ENCODE measurements at places on chromosomes 12 and 14.

GRCh38 chr12:23760495-23760894, 189.0 kb downstream of the SOX5 start:
- no peak for DNase-seq

- DNase-seq: no peak
These were observed 25.9 kb downstream of the FOXN3 start for GRCh38 chr14:89391123-89391522.

GRCh38 chr12:91224401-91224800, 41.8 kb upstream of the DCN start:
- no peak for DNase-seq

DNA sequence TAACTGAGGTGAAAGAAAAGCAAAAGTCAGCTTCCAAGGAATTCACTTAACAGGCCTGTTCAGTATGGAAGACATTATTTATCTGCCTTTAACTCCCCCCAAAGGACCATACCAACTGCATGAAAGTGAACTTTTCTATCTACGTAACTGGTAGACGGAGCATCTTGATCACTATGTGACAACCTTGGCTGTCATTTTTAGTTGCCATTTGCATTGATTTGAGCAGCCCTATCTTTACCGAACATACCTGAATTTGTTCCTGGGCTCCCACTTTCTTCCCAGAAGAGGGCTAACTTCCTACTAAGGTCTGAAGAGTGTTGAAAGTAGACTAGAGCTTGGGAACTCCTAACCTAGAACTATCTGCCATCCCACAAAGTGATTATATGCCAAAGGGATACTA, 9.4 kb downstream of the SRSF9 start:
- DNase-seq: no peak

DNA sequence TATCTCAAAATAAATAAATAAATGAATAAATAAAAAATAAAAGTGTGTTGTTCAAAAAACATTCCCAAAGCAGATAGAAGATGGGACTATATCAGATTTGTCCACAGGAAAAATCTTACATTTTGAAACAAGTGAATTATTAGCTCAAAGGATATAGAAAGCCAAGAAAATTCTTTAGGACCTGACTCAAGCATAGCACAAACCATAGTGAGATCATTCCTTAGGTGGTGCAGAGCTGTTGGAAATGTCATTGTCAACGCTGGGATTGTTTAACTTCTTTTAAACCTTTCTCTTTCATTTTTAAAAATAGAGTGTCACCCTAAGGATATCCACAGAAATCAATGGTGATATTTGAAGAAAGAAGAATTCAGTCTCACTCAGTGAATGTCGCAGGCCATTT, 43.5 kb downstream of the DRAM1 start:
- no peak for DNase-seq

- DNase-seq: no peak
These were observed 42.9 kb upstream of the CAPRIN2 start for GRCh38 chr12:30797689-30798088.

GRCh38 chr14:78764645-78765044, 594.5 kb downstream of the NRXN3 start:
- DNase-seq: no peak

DNA sequence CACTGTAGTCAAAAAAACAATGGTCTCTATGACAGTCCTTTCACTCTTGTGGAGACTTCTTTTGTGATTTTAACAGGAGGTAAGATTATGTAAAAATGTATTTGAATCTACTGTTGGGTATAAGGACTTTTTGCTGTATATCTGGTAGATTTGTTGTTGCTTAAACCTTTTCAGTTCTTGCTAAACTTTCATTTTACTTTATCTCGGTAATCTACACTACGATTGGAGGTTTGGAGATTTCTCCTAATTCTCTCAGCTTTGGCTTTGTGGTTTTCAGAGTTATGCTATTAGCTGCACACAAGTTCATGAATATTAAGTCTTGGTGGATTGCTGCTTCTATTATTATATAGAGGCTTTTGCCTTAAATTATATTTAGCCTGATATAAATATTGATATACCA, 116.6 kb upstream of the HIF1A start:
- no peak for DNase-seq

DNA sequence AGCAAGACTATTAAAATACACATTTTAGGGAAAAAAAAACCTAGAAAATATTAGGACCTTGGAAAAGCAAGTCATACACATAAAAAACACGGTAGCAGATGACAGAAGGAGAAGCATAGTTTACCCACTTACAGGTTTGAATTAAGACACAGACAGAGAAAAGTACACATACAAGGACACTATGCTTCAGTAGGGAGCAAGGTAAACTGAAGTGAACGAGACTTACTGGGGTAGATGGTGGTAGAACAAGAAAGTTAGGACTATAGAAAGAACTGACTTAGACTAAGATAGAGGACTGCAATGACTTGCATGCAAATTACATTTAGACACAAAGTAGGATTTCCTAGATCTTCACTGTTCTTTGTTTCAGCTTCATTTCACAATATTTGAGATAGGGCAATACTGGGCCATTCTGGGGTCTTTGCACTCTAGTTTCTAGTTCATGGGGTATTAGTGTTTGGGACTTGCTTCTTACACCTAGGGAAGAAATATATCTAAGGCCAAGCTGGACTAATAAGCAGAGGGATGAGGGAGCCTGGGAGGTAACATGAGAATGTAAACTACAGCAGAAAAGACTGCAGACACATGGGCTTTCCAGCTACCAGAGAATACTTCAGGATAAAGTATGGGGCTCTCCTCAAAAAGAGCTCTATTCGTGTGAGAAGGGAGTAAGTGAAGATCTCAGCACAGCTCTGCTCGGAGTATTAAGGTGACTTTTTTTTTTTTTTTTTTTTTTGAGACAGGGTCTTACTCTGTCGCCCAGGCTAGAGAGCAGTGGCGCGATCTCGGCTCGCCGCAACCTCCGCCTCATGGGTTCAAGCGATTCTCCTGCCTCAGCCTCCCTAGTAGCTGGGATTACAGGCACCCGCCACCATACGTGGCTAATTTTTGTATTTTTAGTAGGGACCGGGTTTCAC, 27.7 kb upstream of the STAC3 start:
- no peak for DNase-seq

- DNase-seq: no peak
These were observed 38.0 kb downstream of the LTBP2 start for GRCh38 chr14:74574090-74574433.

GRCh38 chr14:61525293-61526011, 169.9 kb upstream of the HIF1A start:
- no peak for DNase-seq

DNA sequence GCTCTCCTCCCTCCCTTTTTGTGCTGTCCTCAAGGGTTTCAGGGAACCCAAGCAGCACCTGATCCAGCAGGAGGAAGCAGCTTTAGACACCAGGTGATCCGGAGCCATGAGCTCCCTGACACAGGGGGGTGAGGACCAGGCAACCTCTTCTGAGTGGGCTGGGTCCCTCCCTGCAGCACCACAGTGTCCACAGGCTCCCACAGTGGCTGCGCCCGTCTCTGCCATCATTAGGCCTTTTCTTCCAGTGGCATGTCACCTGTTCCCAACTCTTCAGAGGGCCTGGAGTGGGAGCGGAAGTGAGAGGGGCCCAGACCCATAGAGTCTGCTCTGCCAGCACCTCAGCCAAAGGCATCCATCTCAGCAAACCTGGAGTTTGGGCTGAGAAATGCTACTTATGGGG, 421 bp upstream of the KRT76 start:
- no peak for DNase-seq

GRCh38 chr12:105705765-105706164, 375.3 kb downstream of the C12orf75 start:
- no peak for DNase-seq

GRCh38 chr12:122527478-122527944, 462 bp downstream of the KNTC1 start:
- no peak for DNase-seq

DNA sequence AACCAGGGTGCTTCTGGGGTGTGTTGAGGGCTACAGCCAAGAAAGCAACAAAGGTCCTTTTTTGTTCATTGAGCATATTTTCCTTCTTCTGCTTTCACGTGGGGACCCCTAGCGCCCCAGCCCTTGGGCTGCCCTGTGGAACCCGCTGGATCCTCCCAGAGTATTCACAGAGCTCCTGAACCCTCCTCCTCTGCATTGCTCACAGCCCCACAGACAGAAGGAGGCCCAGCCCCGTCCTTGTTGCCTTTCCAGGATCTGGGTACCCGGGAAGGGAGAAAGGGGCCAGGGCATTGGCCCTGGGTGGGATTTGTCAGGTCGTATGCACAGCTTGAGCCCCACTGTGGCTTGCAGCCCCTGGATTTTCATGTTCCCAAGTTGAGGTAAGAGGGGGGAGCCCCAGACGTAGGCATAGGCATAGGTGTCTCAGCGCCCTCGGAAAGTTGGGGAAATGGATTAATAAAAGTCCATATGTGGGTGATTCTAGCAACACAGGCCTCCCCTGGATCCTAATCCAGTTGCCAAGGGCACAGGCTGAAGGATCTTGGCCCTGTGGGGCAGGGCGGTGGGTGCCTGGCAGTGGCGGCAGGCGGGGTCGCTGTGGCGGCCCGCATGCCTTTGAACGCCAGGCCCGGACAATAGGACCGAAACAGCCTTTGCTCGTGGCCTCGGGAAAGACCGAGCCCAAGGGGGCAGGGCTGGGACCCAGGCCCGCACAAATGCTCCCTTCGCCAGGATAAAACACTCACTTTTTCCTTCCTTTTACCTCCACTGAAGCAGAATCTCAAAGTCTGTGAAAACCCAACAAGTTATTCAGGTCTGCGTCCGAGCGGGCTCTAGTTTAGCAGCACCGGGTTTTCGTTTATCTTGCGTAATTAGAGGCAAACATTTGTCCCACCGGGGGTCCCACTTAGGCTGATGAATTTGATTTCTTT, 3.0 kb upstream of the HOXC10 start:
- no peak for DNase-seq

GRCh38 chr14:37585101-37585511, 9.9 kb downstream of the FOXA1 start:
- no peak for DNase-seq

- DNase-seq: no peak
These were observed 678.6 kb downstream of the TMTC2 start for GRCh38 chr12:83365317-83365716.

DNA sequence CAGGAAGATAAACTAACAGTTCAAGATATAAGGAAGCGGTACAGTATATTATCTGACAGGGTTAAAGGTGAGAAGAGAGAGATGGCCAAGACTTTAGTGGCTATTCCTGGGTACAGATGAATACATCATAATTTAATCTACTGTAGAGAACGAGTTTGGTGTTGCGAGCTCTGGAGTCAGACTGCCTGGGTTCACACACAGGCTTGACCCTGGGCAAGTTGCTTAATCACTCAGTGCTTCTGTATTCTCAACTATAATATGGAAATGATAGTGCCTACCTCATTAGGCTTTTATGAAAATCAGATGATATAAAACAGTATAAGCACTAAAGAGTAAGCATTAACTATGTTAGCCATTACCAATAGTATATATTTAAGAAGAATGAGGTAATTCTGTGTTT, 3.5 kb downstream of the PPM1H start:
- no peak for DNase-seq

Measured in stimulated activated CD8-positive, alpha-beta memory T cell treated with anti-CD3 and anti-CD28 coated beads, Interleukin-4, amount 100 ng/mL, for 4 hours (primary cell).